HEK293T (cell line): ENCODE measurements at places on chromosomes 1 and 21.

DNA sequence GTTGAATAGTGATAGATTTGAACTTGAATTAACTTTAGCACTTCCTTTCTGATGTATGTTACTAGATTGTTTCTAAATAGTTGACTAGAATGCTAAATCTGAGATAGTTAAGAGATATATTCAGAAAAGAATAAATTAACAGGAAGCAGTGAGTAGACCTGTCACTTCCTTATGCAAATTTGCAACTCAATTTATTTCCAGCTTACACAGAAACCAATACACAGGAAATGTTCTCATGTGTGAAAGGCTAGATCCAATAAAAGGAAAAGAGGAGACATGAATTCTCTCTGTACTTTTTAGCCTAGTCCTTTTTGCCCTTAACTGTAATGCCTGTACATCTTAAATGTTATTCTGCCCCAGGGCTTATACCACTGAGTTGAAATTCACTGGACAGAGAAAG lies 522.3 kb downstream of the COL11A1 start:
- DNase-seq, result no peak

GRCh38 chr1:182091083-182091482 lies 29.6 kb upstream of the ZNF648 start:
- DNase-seq, result no peak

- no peak for DNase-seq
Measured at GRCh38 chr1:111471012-111471411, 2.8 kb upstream of the C1orf162 start.

DNA sequence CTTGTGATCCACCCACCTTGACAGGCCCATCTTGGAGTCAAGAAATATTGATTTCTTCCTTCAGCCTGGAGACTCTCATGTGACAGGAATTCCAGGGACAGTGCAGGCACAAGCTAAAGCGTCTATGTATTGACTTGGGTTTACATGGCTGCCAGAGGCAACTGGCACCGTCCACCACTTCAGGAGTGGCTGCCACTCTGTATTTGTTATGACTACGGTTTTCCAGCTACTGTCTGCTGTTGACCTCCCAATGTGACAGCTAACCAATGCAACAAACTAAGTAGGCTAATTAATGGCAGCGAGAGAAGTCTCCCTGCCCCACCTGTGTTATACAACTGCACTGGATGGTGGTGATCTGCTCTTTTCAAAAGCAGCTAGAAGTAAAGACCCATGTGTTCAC lies 56.9 kb downstream of the CD58 start:
- DNase-seq, result no peak

DNA sequence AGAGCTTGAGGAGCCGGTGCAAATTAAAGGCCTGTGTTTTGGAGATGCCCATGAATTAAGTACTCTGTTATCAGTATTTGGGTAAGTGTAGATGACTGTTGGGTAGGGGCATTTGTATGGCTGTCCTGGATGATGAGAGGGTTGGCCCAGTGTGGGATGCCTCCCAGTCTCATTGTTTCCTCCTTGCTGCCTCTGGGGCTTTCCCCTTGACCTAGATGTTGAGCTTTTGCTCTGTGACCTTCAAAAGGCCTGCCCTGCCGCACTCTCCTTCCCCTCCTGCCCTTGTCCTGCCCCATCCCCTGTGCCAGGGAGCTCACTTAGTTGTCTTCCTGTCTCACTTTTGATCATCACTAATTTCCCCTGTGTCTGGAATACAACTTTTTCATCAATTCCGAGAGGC lies 10.0 kb downstream of the GALNT2 start:
- DNase-seq, result no peak

DNA sequence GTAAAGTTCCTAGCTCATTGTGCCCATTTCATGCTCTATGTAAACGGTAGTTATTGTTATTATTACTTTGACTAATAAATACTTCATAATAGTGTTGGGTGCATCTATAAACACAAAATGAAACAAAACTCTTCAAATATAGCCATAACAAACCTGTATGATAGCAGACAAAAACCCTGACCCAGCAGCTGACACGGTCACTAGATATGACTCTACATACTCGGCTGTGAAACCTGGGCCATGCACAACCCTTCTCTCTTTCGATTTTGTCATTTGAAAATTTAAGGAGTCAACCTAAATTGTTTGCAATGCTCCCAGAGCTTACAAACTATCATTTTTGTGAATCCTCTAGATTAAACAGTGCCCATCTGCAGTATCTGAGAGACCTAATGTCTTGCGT lies 8.0 kb upstream of the RGS13 start:
- DNase-seq, result no peak

- no peak for DNase-seq
Measured at GRCh38 chr1:40160806-40161124, 422 bp upstream of the RLF start.

DNA sequence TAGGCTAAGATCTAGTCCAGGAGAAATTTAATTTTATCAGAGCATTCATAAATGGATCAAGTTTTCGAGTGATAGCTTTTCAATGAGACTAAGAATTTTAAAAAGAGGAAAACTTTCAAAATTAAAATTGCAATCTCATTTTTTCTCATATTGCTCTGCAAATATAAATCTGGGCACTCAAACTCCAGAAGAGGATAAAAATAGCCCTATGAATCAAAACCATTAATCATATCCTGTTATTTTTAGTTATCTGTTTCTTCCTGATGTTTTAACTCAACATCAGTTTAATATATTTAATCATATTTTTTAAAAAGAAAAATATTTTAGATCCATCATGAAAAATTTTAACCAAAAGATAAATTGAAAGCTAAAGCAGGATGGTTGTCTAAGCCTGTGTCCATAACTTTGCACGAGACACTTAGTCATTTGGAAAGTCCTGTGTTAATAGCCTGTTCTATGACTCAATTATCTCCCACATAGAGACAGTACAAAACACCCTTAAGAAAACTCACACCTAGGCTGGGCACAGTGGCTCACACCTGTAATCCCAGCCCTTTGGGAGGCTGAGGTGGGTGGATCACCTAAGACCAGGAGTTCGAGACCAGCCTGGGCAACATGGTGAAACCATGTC lies 17.1 kb upstream of the PRRC2C start:
- DNase-seq, result no peak

DNA sequence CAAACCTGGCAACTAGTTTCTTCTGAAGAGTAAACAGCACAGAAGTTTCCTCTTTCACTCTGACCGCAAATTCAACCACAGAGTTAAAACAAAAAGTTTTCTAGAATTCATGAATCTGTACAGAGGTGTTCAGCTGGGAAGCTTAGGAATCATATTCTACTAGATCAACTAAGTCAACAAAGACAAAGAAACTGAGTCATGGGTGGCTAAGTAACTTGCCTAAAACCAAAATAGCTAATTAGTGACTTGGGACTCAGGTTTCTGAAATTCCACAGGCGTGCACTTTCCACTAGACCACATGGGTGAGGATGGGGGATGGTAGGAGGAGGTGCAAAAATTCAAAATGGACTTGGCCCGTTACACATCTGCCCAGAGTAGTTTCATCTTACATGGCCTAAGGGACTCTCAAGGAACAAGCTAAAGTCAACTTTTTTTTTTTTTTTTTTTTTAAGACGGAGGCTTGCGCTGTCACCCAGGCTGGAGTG lies 25.8 kb downstream of the PTPN14 start:
- no peak for DNase-seq

DNA sequence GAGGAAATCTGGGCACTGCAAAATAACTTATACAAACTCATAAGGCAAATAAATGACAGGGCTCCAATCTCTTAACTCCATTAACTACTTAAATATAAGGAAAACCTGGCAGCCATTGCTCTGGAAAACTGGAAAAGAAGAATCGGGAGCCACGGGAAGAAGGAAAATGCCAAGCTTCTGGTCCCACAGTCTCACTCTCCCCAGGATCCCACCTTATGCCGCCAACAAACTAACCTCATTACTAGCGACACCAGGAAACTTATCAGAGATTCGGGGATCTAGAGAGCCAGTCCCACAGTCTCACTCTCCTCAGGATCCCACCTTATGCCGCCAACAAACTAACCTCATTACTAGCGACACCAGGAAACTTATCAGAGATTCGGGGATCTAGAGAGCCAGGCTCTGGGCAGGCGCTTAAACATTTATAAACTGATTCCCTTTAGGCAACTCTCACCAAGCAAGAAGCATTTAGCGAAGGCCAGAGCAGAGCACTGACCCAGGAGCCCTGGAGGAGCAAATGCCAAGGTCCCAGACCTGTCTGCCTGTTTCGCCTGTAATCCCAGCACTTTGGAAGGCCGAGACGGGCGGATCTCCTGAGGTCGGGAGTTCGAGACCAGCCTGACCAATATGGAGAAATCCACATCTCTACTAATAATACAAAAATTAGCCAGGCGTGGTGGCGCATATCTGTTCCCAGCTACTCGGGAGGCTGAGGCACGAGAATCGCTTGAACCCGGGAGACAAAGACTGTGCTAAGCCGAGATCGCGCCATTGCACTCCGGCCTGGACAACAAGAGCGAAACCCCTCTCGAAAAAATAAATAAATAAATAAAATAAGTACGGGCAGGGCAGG lies 720 bp downstream of the PSMB2 start:
- DNase-seq, result no peak

GRCh38 chr1:18155881-18156385 lies 48.3 kb downstream of the IGSF21 start:
- DNase-seq, result no peak

GRCh38 chr1:160081261-160081936 lies at the start of gene KCNJ9:
Gene KCNJ9, plus strand, starts transcription at chr1:160081538. Its CDS starts 2,493 bp downstream, at chr1:160084031.
- no peak for DNase-seq

DNA sequence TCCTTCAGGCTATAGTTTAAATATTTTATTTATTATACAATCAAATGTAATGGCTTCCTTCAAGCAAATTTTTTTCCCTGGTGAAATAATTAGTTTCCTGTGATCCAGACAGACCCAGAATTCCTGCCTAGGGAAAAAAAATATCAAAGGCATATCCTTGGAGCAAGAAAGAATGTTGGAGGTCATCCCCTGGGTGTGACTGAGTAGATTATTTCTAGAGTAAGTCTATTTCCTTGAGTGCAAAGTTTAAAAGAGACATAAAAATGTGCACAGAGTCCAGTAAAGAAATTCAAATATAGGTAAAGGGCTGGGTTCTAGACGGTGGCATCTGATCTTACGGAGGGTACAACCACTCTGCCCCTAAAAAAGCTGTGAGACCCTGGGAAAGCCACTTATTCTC lies 32.2 kb upstream of the SAMD13 start:
- DNase-seq, result no peak

GRCh38 chr1:19909971-19910370 lies 13.4 kb downstream of the PLA2G2E start:
- no peak for DNase-seq

- DNase-seq, result no peak
Measured at GRCh38 chr1:44777969-44778635, 2.8 kb downstream of the RPS8 start.

DNA sequence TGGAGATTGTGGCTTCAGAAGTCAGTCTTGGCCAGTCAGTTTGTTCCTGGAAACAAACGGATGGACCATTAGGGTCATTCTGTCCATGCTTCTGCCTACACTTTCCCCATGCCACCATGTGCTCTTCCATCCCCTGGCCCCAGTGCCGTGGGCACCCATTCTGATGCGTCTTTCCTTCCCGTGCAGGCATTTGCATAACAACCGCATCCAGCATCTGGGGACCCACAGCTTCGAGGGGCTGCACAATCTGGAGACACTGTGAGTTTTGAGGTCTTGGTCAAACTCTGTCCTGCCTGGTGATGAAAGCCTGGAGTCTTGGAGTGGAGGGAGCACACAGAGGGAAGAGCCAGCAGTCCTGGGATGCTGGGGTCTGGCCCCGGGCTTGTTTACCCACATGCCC lies 61.1 kb downstream of the UBE2T start:
- DNase-seq, result no peak

- no peak for DNase-seq
Measured at GRCh38 chr1:88371436-88372023, 312.5 kb upstream of the PKN2 start.

DNA sequence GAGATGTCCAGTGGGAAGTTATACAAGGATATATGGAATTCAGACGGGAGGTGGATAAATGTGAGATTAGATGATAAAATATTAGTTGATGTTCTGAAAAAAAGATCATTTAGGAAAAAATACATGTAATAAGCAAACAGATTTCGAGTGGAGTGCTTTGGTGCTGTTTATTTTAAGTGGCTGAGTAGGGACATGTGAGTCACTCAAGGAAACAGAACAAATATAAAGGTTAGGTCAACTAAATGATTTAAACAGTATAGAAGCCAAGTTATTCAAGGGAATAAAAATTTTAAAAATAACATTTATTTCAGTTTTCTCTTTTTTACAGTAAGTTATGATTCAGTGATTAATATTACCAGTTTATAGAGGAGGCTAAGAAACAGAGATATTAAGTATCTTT lies 1046.7 kb upstream of the B3GALT2 start:
- no peak for DNase-seq

DNA sequence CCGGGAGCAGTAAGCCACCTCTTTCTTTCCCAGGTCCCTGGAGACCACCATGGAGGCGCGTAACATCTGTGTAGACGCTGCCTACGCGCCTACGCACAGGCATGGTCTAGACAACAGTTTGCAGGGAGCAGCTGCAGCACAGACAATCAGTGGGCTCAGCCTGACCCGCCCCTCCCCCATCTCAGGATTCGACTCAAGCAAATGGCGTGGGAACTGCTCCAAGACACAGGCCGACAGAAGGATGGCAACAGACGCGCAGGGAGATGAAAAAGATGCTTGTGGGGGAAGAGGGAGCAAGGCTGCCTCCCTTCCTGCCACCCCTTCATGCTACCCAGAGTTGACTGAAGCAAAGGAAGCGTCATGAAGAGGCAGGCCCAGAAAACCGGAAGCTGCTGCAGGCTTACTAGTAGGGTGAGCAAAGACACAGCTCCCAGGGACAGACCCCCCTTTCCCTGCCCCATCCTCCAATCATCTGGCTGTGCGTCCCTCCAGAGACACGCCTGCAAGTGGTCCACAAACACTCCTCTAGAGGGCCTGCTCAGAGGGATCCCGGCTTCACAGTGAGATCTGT lies 19.5 kb downstream of the STK40 start:
- no peak for DNase-seq

GRCh38 chr1:38487396-38487795 lies 372.2 kb downstream of the RRAGC start:
- no peak for DNase-seq

DNA sequence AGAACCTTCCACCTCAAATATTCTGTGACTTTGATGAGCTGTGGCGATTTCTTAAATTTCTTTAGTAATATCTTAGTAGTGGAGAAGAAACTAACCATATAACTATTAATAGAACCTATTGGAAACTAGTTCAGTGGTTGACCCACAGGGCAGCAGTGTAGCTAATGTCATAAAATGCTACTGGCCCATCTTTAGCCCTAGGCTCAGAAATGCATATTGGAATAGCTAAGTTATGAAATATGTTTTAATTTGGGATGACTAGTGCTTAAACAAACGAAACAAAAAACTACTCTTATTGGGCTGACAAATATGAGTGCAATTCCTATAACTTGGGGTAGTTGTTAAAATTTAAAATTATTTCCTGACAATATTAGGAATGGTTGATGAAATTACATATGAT lies 20.2 kb downstream of the MACO1 start:
- DNase-seq, result no peak
